Right ventricle myocardium superior (tissue), 1 donor: ENCODE measurements at places on chromosomes 11 and 22. TPM values are rescaled to one million over a fixed set of nuclear protein-coding genes. Genes with fewer than 3 reads are reported as not detected.

DNA sequence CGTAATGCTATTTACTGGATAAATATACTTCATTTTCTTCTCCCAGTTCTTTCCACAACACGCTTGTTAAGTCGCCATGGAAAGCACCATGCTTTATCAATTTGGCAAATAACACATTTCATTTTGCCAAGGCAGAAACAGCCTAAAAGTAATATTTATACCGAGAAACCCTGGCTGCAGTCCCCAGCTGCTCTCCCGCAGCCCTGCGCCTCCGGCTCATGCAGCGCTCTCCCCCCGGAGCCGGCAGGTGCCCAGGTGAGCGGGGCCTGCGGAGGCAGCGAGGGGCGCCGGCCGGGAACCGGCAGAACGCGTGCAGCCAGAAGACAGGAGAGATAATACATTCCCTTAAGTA lies 681 bp upstream of the ARHGEF12 start:
- no peak for DNase-seq

GRCh38 chr22:48821346-48821690 lies 1006.4 kb downstream of the BRD1 start:
- DNase-seq = no peak

- DNase-seq = no peak
Measured at GRCh38 chr22:28146401-28147314, 227.6 kb upstream of the PITPNB start.

Gene SERPIND1
- total RNA-seq = 0.08 TPM

DNA sequence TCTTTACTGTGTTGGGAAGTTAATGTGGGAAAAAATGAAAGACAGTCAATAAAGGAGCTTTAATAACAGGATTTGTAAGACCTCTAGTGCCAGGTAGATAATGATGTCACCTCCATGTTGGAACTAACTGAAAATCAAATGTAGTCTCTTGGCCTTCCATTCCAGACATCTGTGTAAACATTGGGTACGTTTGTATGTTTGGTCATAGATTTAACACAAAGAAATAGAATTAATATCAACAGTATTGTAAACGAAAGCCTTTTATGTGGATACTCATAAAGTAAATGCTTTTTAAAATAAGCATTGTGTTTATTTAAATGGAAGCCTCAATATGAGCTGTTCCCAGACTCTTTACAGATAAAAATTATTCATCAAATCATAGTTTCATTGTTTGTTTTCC lies 605.7 kb downstream of the METTL15 start:
- DNase-seq = no peak

Gene DEFB131B
- total RNA-seq = not detected

DNA sequence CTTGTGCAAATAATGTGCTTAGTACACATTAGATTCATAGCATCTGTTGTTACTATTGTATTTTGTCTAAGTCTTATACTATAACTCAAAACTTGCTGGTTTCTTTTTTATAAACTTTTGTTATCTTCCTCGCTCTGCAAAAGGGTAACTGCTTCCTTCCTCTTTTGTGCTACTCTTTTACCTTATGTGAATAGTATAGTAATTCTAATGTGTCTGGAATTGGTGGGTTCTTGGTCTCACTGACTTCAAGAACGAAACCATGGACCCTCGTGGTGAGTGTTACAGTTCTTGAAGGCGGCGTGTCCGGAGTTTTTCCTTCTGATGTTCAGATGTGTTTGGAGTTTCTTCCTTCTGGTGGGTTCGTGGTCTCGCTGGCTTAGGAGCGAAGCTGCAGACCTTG lies 563.1 kb upstream of the LUZP2 start:
- DNase-seq = no peak

DNA sequence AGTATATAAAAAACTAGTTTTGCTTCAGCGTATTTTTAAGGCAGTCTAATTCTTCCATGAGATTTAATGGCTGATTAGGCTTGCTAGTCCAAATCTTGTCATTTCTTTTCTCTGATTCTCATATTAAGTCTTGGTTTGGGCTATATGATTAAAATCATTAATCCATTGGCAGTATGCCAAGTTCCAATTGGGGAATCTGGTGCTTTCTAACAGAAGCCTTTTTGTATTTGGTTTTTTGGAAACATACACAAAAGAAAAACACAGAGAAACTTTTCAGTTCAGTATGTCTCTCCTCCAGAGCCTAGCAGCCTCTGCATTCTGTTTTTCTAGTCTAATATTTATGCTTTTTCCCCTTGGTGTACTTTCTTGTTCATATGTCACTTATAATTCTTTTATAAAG lies 37.9 kb downstream of the SWAP70 start:
- DNase-seq = no peak

Gene PKP3
- total RNA-seq = 0.86 TPM

DNA sequence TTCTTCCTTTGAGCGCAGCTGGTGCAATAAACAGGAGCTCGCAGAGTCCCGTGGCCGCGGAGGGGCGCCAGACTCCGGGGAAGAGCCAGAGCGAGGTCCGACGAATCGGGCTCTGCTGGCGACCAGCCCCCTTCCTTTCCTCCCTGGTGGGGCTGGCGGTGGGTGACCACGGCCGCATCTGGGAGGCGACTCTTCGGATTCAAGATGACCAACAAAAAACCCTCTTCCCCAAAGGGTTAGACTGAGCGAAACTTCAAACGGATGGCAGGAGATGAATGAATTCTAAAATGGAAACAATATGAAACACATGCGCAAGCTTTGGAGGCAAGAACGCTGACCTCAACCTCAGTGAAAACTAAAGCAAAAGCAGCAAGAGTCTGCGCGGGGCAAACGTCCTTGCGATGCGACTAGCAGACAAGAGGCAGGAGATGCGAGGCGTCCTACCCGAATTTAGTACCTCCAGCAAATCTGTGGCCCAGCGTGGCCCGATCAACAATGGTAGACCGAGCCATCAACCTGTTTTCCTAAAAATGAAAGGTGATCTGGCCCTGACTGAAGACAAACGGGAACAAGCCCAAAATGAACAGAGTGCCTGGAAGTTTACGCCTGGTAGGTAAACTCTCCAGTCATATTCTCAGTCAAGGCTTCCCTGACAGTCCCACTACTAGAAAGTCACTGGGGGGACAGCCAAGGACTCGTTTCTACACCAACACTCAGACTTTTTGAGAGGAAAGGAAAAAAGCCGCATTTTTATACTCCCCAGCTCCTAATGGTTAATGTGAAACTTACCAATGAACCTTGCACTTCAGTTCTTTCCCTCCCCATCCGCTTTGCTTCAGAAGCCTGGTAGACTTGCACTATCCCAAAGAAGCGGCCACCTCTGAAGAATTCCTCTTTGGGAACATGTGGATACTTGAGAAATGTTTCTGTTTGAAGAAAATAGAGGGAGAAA lies 11.6 kb downstream of the MMP3 start:
- DNase-seq = no peak

Gene OR52I1
- not detected for total RNA-seq

GRCh38 chr11:19389787-19390303 lies 149.1 kb upstream of the E2F8 start:
- DNase-seq = no peak

DNA sequence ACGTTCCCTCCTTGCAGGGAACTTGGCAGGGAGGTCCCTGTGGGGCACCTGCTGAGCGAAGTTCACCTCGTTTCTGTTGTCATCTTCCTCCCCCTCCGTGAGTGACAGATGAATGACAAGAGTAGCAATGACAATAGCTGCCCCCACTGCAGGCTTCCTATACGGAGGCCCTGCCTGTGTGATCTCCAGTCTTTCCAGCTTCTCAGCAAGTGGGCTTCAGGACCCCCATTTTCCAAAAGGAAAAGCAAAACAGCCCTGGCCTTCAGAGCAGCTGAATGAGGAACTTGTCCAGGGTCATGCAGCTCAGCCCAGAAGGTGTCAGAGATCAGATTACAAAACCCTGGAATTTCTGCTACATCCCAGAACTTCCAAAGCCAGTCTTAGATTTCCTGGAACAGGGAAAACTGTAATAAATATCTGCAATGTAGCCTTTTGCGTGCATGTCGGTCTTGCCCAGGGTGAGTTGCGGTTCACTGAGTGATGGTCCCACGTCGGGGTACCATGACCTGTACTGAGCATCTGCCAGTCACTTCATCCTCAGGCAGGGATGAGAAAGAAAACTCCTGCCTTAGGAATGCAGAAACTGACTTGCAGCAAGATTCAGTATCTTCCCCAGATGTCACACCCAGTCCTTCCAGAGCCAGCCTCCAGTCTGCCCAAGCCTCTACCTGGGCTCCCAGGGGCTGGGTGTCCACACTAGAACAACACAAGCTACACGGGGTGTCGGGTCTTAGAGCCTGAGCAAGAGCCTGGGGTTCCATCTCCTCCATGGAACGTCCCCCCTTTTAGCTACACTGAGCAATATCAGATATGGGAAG lies 1457.0 kb downstream of the BRD1 start:
- no peak for DNase-seq

DNA sequence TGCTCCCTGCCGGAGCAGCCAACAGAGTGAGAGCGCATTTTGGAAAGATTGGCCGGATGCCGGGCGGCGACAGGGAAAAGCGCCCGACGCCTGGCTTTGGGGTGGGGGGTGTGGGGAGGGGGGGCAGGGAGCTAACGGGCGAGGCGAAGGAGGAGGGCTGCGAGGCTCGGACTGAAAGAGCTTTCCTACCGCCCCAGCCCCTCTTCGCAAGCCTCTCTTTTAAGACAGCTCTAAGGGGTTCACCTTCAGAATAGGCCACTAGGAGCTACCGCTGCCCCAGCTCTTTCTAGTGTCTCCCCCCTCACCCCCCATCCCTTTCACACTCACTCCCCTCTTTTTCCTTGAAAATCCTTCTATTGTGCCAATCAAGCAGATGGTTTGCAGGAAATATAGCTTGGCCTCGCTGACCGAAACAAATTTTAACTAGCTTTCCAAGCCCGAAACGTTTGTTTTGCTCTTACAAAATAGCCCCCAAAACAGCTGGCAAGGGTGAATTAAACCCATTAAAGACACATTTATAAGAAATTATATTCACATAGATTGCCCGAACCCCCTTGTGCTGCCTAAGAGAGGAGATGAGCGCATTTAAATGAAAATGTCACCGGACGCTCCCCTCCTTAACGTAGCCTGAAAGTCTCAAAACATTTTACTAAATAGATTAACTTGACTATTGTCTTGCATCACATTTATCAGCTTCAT lies 3.7 kb upstream of the DBX1 start:
- DNase-seq = no peak

GRCh38 chr11:114441921-114442320 lies 2.7 kb downstream of the REXO2 start:
- no peak for DNase-seq

- no peak for DNase-seq
Measured at GRCh38 chr22:30332994-30333706, 6.4 kb upstream of the TBC1D10A start.

Gene DDX17
- 193 TPM for total RNA-seq

- DNase-seq = no peak
Measured at GRCh38 chr11:119207415-119207960, 1.3 kb downstream of the CBL start.

Gene CREBZF
- total RNA-seq = 11.2 TPM

Gene NAT10
- 20.9 TPM for total RNA-seq

DNA sequence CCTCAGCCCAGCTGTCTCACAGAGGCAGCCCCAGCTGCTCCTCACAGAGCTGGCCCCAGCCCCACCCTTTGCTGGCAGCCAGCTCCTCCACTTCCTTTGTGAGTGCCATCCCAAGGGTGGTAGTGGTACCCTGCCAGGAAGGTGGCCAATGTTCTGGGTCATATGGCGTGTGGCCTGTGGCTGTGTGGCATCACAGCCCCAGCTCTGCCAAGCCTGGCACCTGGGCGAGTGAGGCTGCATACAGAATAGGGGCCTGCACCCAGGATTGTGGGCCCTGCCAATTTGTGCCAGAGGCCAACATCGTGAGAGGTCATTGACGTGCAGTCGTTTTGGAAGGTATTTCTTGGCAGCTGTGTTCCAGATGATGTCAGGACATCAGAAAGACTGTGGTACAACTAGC lies 10.7 kb downstream of the TUB start:
- no peak for DNase-seq

GRCh38 chr11:12900496-12900895 lies 108.6 kb upstream of the RASSF10 start:
- DNase-seq = no peak
